ENCODE measurements at places on chromosomes 6 and 20.

DNA sequence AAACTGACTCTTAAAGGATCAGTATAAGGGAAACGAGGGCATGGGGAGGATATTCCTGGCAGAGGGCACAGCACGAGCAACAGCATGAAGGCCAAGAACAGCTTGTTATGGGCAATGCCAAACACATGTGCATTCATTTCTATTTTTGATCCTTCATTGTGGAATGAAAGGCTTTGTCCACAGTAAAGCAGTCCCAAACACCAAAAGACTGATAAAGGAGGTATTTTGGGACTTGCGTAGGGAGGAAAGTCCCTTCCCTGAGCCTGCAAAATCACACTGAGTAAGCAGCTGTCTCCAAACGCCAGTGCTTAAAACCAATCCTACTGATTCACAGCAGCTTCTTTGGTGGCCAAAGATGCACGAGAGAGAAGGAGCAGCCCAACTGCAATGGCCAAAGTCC, 138.2 kb downstream of the UNC5CL start:
- DNase-seq = no peak

DNA sequence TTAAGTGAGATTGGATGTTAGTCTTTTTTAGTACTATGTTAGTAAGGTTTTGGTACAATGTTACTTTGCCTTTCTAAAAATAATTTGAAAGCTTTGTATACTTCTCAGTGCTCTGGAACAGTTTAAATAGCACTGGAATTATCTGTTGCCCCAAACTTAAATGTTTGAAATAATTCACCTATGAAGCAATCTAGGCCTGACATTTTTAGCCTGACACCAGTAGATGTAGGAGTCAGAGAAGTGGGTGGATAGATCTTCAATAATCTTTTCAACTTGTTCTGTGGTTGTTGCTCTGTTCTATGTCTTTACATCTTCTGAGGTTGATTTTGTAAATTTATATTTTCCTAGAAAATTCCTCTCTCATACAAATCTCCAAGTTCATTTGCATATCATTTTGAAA, 103.1 kb upstream of the ADGRF1 start:
- DNase-seq = no peak

- DNase-seq = no peak
Measured at GRCh38 chr6:14228571-14228970, 111.0 kb downstream of the CD83 start.

- no peak for DNase-seq
Measured at GRCh38 chr6:105504706-105505105, 101.8 kb upstream of the PREP start.

DNA sequence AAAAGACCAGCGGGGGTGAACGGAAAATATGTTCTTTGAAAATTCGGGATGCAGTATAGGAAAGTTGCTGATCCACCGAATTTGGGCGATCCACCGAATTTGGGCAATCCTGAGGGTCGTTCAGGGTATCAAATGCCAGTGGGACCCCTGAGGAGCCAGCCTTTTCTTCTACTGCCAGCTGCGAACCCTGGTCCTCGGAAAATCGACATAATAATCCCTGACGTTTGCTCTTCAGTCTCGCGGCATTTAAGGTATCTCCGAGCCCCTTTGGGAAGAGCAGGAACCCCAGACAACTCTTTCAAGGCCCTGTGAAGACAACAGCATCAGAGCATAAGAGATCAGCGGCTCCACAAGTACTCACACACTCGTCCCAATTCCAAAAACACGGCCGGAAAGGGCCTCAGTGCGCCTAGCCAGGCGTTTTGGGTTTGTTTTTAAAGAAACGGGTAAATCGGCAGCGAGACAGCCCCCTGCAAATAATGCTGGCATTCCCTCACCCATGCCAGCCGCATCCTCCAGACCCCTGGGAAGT, 1.0 kb downstream of the SIM1 start:
- DNase-seq = no peak

DNA sequence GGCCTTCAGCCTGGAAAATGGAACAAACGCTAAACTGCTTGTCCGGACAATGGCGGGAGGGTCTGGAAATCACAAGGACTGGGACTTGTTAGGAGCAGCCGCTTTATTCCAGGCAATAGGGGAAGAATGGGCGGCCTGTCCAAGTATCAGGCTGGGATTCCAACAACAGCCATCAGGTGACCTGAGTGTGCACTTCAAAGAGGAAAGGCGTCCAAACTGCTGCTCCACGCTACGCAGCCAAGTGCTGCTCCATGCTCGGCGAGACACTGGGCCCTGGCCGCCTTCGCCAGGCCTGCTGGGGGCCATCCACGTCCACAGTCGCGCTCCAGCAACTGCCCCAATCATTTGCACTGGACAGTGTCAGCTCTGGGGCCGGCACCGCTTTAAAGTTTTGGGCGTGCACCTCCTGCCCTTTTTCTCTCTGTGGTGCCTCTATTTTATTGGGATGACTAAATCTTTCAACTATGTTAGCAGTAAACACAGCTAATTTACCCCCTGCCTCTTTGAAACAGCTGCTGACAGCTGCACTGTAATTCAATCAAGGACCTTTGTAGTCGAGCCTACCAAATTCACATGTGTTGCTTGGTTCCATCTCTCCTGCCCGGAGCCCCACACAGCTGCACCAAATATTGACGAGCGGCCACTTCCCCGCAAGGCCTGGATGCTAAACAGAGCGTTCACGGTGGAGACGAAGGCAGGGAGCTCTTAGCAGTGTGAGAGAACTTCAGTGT, 98.3 kb downstream of the BMP7 start:
- no peak for DNase-seq

DNA sequence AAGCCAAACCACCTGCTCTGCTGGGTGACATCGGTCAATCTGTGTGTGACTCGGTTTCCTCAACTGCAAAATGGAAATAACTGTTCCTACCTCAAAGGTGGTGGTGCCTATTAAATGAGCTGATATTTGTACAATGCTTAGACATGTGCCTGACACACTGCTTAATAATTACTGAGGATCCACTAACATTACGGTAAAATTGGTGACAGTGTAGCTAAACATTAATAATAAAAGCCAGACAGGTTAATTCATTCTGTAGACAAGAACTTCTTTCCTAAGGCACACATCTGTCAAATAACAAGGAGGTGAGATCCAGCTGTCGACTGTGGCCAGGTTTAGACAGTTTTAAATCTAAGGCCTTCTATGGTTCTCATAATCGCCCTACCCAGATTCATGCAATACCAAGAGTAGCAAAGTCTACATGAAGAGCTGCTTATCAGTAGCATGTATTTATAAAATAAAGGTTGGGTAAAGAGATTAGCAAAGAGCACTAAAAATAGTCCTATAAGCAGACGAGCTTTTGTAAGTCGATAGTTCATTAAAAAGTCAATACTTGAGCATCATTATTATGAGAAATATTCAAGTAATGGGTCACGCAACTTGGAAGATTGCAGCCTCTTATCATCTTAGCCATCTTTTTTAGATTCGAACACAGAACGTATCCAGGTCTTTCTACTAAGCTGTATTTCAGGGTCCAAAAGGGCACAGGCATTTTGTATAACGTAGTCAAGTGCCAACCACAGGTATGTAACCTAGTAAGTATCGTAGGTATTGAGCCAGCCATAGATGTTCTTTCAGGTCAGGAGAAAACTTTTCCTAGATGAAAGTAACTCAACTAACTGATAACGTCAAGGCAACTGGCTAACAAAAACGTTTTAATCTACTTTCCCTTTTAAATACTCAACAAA, 3.2 kb downstream of the CNKSR3 start:
- no peak for DNase-seq

GRCh38 chr6:23477586-23477985, 648.4 kb upstream of the NRSN1 start:
- no peak for DNase-seq

DNA sequence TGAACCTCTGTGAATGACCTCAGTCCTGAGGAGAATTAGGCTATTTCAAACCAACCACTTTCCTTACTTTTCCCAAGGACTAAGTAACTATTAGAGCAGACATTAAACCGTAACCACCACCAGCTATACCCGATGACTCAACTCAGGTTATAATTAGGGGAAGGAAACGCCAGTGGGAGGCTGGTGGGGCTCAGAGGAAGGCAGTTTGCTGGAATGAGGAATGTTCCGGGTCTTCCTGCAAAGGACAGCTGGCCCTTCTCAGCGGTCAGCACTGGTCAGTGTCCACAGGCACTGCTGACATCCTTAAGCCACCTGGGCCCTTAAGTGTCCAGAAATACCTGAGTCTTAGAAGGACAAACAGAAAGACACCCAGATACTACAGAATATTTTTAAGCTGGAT, 515.2 kb downstream of the MAFB start:
- DNase-seq = no peak

All from stimulated activated CD8-positive, alpha-beta memory T cell treated with anti-CD3 and anti-CD28 coated beads, Interleukin-15, amount 100 ng/mL, for 4 hours (primary cell).